ENCODE measurements at places on chromosomes 3 and 15.

DNA sequence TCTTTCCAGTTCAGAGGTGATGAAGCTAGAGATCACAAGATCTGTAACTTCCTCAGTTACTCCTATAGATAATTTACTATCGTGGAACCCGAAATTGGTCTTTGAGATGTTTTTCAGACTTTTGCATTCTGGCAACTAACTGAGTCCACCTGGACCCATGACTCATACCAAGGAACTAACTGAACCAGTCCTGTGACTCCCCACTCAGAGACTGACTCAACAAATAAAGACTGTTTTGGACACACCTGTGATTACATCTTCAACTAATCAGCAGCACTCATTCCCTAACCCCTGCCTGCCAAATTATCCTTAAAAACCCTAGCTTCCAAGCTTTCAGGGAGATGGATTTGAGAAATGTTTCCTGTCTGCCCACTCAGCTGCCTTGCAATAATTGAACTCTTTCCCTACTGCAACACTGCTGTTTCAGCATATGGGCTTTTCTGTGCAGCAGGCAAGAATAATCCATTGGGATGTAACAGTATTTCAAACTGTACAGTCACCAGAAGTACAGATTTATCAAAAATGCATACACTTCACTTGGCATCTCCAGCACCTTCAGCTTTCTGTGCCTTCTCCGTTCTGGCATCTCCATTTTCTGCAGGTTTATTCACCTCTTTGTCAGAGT lies 57.7 kb downstream of the GATM start:
- DNase-seq, result no peak

GRCh38 chr3:79654019-79654418 lies 113.8 kb downstream of the ROBO1 start:
- no peak for DNase-seq

DNA sequence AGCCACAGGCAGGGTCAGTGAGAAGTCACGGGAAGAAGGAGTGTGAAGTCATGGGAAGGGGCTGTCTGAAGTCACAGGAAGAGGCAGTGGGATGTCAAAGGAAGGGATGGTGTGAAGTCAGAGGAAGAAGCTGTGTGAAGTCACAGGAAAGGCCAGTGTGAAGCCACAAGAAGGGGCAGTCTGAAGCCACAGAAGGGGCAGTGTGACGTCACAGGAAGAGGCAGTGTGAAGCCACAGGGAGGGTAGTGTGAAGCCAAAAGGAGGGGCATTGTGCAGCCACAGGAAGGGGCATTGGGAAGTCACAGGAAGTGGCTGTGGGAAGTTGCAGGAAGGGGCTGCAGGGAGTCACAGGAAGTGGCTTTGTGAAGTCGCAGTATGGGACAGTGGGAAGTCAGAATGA lies 35.1 kb downstream of the GASK1A start:
- DNase-seq, result no peak

DNA sequence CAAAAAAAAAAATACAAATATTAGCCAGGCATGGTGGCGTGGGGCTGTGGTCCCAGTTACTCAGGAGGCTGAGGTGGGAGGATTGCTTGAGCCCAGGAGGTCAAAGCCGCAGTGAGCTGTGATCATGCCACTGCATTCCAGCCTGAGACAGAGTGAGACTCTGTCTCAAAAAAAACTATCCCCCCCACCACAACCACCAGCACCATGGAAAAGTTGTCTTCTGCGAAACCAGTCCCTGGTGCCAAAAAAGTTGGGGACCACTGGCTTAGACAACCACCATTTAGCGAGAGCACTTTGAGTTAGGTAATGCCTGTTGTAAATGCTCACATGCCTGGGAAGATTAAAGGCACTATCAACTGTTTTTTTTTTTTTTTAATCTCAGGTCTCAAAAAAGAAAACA lies 15.4 kb downstream of the ARHGAP31 start:
- DNase-seq, result no peak

- DNase-seq, result no peak
Observed at GRCh38 chr3:129749692-129750091, 143.2 kb upstream of the PLXND1 start.
